NCI-H748 treated with DMSO at 0.1 percent for 48 hours (cell line): ENCODE measurements at places on chromosomes 1 and 21.

DNA sequence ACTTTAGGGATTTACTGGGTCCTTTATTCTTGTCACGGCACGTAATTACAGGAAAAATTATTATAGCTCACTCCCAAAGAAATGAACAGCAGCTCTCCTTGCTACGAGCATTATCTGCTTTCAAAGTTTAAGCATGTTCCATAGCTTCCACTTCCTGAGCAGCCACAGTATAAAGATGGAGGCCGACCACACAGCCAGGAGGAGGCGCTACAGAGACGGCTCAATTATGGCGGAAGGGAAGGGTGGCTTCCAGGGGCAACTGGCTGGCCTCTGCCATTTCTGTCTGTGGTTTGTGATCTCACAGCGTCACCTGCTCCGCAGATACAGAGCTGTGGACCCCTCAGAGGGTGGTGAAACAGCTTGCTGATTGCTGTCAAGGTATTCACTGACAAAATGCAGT lies 212.3 kb upstream of the GREM2 start:
- DNase-seq, result no peak

- DNase-seq, result no peak
These were observed 53.6 kb downstream of the RERE start for GRCh38 chr1:8763888-8764287.

DNA sequence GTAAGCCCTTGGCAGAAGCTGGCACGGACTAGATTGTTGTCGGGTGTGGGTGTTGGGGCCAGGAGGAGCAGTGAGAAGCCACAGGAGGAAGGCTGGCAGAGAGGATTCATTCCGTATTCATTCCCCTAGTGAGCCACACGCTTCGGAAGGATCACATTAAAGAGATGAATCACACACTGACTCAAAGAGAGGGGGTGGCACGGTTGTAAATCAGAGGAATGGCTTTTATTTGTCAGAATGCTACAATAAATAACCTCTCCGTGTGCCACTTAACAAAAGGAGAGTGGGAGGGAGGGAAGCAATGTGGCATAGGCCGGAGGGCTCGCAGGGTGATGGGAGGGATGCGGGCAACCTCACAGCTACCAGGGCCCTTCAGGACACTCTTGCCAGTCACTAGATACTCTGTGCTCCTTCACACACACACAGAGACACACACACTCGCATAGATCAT lies 135.5 kb downstream of the HIVEP3 start:
- no peak for DNase-seq

- no peak for DNase-seq
These were observed 23.9 kb downstream of the PCNT start for GRCh38 chr21:46347791-46348381.

DNA sequence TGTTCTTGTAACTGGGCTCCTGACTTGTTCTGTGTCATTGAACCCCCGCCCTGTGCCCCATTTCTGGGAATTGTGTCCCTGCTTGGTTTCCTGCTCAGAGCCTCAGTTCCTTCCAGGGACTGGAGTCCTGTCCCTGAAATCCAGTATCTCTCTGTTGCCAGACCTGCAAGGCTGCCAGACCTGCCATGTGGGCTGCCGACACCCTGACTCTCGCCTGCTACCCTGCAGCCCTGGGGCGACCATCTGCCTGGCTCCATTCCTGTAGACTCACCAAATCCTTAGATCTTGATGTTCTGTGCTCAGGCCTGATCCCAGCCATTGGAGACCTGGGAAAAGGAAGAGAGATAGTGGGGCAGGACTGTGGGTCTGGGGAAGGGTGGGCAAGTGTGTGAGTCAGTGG lies 383.3 kb upstream of the PROX1 start:
- DNase-seq, result no peak

GRCh38 chr1:27772036-27772931 lies 735 bp upstream of the STX12 start:
- no peak for DNase-seq
